ENCODE measurements at places on chromosomes 12 and 14. TPM values are rescaled to one million over a fixed set of nuclear protein-coding genes. Genes with fewer than 3 reads are reported as not detected.

GRCh38 chr14:93707475-93707874 is 80.8 kb downstream of the PRIMA1 start:
- no peak for DNase-seq
- H3K27me3 ChIP-seq: no peaks in the 10 kb centered on the region
- no peak overlapping the region for H3K27ac ChIP-seq
- H3K36me3 ChIP-seq: no peaks in the 10 kb centered on the region

DNA sequence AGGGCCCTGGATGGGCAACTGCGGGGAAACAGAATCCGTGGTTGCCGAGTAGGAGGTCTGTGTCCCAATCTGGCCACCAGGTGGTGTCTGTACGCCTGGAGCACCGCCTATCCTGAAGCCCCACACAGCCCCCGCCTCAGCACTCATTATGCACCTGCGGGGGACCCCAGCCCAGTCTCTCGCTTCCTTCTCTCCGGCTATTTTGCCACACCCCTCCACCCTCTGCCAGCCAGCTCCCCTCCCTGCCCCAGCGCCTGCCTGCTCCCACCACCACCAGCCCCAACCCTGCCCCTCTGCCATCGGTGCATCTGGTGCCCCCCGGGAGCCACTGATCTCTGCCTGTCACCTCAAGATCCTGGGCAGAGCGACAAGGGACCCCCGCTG is 2.2 kb upstream of the NXPH4 start:
- no peaks in the 10 kb centered on the region for H3K36me3 ChIP-seq
- H3K4me3 ChIP-seq: no peak overlapping the region
- peaks cover 51% of the 10 kb centered on the region for H3K27me3 ChIP-seq
- peak; percentile 59 for DNase-seq
- peaks cover 27% of the 10 kb centered on the region for H3K4me1 ChIP-seq

DNA sequence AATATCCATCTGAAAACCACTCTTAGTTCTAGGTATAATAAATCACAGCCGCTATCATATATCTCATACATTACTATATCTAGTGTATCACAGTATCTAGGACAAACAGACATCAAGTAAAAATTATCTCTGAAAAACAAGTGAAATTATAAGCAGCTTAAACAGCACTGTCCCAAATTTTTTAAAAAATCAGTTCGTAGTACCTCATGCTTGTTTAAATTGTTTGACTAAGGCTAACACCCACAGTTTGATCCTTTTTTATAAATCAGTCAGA is 33.9 kb downstream of the CDK17 start:
- no peak overlapping the region for H3K4me3 ChIP-seq
- H3K36me3 ChIP-seq: no peaks in the 10 kb centered on the region
- no peak overlapping the region for H3K27ac ChIP-seq
- H3K4me1 ChIP-seq: peaks cover 20% of the 10 kb centered on the region
- no peaks in the 10 kb centered on the region for H3K27me3 ChIP-seq

DNA sequence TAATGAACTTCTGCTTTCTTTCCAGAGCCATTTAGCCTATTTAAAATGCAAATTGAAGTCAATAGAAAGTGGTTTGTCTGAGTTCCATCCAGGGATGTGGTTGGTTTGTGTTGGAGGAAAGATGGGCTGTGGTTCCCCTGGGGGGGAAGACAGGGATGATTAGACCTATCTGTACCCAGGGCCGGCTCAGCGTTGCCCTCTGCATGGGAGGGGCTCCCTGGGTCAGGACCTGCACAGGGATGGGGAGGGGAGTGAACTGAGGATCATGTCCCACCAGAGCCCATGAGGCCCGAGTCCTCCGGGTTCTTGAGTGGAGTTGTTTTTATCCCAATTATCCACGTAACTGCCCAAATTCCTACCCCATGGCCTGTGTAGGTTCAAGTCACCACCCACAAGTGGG is 76.9 kb upstream of the SFSWAP start:
- no peaks in the 10 kb centered on the region for H3K4me1 ChIP-seq
- H3K27ac ChIP-seq: no peak overlapping the region
- no peak overlapping the region for H3K4me3 ChIP-seq
- no peak for DNase-seq

The AQP2 gene
- total RNA-seq: not detected

The SLC10A1 gene
- total RNA-seq: not detected

The APOF gene
- total RNA-seq: not detected
